ENCODE measurements at places on chromosomes 11 and 22. TPM values are rescaled to one million over a fixed set of nuclear protein-coding genes. Genes with fewer than 3 reads are reported as not detected.

Gene HPS5
- total RNA-seq, result 16.7 TPM

Gene RAC2
- total RNA-seq, result 0.20 TPM

Gene C11orf87
- total RNA-seq, result not detected

Gene NPTXR
- total RNA-seq, result 9.3 TPM

Gene GAB4
- total RNA-seq, result not detected

Gene OR56A1
- total RNA-seq, result not detected

Gene TSSK2
- not detected for total RNA-seq
